ENCODE measurements at places on chromosomes 3 and 15.

DNA sequence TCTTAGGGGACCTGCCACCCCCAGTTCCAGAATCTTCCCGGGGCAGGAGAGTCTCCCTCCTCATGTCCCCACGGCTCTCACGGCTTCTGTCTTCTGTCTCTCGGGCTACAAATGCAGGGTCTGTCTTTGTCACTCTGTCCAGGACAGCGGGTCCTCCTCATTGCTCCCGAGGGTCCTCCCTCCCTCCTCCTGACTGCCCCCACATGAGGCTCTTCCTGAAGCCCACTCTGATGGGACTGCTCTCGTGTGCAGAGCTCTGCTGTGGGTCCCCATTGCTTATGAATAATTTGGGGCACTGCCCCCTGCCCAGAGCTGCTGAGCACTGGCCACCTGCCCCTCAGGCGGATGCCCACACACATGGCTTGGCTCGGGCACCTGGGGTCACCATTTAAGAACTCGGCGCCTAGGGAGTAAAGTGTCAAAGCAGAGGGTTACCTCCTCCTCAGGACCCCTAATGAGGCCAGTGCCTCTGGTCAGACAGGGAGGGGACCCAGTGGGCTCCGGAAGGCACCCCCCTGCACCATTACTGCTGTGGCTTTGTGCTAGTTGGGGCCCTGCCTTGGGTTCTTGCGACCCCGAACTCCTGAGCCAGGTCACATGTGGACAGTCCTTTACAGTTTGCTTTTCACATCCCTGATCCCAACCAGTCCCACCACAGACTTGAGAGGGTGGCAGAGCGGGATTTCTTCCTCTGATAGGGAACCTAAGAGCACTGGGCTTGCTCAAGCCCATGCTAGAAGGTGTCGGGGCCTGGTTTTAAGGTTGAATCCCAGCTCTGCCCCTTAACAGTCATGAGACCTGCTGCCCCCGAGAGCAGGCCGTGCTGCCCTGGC lies 22.1 kb downstream of the HDAC11 start:
- DNase-seq, result no peak

DNA sequence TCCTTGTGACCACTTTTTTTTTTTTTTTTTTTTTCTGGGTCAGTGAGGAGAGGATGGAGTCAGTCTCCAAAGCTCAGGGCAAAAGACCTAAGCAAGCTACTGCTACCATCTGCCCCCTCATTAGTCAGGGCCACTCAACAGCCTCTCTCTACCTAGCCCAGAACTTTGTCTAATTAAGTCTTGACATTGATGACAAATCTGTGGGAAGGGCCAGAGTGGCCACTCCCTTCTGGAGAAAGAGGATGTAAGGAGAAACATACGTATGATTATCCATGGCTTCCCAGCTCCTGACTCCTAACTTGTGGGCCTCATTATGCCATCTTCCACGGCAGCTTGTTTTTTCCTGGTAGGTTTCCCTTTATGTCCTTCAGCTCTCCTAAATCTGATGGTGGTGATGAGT lies 37.9 kb downstream of the NR1I2 start:
- DNase-seq, result no peak

- no peak for DNase-seq
Measured at GRCh38 chr3:197362081-197362480, 63.7 kb upstream of the DLG1 start.

DNA sequence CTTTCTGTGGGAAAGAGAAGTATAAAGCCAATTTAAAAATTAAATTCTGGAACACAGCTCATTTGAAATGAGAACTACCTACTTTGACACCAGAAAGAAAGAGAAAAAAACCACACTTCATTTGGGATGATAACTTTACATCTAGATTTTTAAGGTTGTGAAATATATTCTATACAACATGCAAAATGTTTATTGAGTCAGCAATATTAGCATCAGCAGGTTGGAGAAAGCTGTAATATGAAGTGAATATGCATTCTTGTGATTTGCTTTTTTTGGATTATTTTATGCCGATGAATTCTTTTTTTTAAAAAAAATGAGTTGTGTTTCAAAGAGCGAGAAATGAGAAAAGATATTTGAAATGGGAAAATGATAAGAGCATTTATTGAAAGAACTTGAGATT lies 307.0 kb upstream of the DPPA4 start:
- DNase-seq, result no peak

- no peak for DNase-seq
Measured at GRCh38 chr15:75164625-75165350, 36.9 kb upstream of the C15orf39 start.

GRCh38 chr3:55364421-55364820 lies 122.7 kb downstream of the WNT5A start:
- no peak for DNase-seq

Data from muscle of arm (tissue), 14 donors.